GM04504 (cell line): ENCODE measurements at places on chromosomes 12 and 14.

GRCh38 chr12:104493496-104493895 is 36.7 kb downstream of the CHST11 start:
- DNase-seq = no peak

- DNase-seq = no peak
Observed at GRCh38 chr12:112466011-112466422, 47.3 kb downstream of the PTPN11 start.

- DNase-seq = peak; percentile 48
Observed at GRCh38 chr12:100127766-100128511, 14.7 kb downstream of the BLTP3B start.

DNA sequence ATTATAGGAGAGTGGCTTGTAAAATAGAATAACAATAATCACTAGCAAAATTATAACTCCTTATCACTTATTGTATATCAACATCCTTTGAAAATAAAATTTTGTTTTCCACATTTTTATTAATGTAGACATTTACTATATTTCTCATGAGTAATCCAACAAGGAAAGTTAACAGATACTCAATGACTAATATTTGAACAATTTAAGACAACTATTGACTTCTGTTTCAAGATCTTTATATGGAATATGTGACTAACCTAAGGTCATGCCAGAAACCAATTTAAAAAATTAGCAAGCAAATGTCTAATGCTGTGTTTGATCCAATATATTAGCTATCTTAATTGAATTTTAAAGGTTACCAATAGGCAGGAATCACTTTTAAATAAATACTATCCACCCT is 638.5 kb upstream of the FLRT2 start:
- DNase-seq = no peak

- no peak for DNase-seq
Observed at GRCh38 chr14:94677213-94677612, 65.0 kb downstream of the SERPINA3 start.

DNA sequence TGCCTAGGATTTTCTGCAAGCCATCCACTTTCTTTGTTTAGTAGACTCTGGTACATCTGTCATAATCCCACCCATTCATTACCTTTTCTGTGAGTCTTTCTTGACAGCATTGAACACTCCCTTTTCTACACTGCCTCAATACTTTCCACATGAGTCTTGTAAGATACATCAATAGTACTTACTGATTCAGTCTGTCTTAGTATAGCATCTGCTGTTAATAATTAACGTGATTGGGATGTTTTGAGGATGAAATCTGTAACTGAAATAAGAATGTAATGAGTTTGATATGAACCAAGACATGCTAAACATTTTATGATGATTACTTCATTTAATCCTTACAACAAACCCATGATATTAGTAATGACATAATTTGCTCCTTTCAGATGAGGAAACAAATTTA is 196.2 kb upstream of the FOXG1 start:
- no peak for DNase-seq

DNA sequence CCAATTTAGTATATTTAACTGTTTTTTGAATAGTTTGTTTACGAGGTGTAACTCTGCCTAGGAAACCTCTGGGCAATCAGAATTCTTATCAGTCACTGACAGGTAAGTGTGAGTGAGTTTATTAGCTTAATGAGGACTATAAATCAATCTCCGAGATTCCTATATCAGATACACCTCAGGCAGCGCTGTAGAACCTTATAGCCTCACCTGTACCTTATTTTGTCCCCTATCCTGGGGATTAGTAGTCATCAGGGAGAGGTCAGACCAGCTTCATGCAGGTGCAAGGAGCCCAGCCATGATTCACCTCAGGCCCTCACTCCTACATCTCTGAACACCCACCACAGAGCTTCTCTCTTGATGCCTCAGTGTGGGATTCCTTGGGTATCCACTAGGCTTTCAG is 256.0 kb downstream of the KTN1 start:
- DNase-seq = no peak

GRCh38 chr12:3869865-3870264 is 3.3 kb downstream of the PARP11 start:
- DNase-seq = no peak

DNA sequence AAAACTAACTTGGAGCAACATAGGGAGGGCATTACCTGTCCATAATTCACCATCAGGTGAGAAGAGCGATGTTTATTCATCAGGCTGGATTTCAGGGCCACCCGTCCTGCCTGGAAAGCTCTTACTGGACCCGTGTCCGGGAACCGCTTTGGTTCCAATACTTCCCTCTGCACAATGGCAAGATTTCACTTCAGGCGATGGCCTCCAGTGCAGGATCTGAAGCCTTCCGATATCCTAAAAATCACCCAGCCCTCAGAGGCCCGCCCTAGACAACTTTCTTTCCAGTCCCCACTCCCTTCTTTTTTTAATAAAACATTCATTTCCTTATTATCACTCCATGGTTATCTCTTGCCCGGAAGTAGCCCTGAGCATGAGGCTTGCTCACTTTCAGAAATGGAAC is 92.5 kb downstream of the BCL11B start:
- DNase-seq = no peak

GRCh38 chr12:29072631-29073030 is 76.4 kb upstream of the FAR2 start:
- no peak for DNase-seq

DNA sequence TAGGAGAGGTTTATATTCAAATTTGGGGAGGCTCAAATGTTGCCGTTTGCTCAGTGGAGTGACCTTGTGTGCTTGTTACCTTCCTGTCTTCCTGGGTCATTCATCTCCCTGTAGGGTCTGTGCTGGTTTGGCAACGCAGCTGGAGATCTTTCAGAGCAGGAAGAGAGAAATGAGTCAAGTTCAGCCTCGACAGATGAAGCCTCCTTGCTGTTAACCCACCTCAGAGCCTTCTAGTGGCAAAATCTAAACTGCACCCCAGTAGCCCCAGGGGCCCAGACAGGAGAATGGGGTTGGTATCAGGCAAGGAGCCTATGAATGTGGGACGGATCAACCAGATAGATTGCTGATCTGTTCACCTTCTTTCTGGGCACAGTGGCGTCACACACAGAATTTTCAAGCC is 999.3 kb downstream of the VRK1 start:
- DNase-seq = no peak

- DNase-seq = no peak
Observed at GRCh38 chr12:53577941-53578352, 48.2 kb downstream of the ATF7 start.

DNA sequence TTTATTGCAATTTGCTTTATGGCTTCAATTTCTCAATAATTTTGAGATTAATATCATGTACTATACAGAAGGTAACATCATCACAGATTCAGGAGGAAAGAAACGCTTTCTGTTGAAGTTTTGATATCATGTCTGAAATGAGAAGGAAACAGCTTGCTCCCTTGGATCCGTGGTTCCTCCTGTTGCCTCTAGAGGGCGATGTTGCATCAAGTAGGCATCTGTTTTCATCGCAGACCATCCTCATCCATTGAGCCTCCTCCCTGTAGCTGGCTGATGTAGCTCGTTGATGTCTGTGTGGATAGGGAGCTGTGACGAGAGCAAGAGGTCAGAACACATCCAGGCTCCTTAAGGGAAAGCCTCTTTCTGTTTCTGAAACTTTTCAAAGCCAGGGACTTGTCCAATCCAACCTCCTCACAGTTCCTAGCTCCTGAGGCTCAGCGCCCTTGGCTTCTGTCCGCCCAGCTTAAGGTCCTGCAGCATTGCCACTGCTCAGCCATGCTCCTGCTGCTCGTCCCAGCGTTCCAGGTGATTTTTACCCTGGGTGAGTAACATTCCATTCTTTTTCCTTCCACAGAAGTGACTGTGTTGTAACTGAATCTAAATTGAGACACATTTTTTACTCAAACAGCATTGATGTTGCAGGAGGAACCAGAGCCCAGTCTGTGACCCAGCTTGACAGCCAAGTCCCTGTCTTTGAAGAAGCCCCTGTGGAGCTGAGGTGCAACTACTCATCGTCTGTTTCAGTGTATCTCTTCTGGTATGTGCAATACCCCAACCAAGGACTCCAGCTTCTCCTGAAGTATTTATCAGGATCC is 304.8 kb upstream of the OR4E1 start:
- no peak for DNase-seq

DNA sequence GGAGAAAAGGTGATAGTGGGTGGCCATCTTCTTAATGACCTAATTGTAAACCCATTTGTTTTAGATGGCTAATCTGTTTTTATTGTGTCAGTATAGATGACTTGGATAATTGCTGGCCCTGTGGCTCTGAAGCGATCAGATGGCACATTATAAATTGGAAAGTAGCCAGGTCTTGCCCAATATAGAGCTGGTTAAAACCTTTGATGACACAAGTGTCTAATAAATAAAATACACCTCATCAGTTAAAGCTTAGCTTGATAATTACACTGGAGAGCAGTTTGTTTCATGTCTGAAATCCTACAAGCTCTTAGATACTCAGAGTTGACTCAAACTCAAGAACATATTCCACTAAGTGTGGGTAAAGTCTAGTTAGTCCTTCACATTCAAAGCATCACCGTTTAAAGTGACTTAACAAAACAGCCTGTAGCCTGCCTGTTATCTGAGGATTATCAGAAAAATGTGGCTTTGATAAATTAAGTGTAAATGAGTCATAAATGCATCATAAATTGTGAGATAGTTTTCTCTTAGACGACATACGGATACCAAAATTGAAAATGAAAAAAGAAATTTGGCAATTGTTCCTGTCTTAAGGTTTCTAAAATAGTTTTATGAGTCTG is 280.9 kb downstream of the LRIG3 start:
- no peak for DNase-seq

GRCh38 chr12:2644683-2645405 is 149.9 kb upstream of the FKBP4 start:
- no peak for DNase-seq

DNA sequence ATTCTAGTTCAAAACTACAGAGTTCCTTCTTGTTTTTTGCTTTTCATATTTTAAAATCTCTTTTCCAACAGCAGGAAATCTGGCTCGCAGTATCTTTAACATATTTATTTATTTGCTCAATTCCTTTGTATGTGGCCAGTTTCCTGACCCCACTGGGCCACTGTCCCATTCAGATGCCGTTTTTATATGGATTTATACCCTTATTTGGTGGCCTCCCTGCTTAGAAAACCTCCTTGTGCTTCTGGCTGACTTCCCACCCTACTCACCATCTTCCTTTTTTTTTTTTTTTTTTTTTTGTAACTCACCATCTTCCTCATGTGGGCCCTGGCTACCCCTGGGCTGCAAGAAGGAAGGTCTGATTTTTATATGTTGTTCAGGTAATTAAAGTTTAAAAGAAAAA is 53.9 kb downstream of the TTLL5 start:
- DNase-seq = no peak

- no peak for DNase-seq
Observed at GRCh38 chr12:97359021-97359690, 103.4 kb upstream of the RMST start.

GRCh38 chr14:38291681-38292467 is 36.0 kb upstream of the CLEC14A start:
- no peak for DNase-seq

DNA sequence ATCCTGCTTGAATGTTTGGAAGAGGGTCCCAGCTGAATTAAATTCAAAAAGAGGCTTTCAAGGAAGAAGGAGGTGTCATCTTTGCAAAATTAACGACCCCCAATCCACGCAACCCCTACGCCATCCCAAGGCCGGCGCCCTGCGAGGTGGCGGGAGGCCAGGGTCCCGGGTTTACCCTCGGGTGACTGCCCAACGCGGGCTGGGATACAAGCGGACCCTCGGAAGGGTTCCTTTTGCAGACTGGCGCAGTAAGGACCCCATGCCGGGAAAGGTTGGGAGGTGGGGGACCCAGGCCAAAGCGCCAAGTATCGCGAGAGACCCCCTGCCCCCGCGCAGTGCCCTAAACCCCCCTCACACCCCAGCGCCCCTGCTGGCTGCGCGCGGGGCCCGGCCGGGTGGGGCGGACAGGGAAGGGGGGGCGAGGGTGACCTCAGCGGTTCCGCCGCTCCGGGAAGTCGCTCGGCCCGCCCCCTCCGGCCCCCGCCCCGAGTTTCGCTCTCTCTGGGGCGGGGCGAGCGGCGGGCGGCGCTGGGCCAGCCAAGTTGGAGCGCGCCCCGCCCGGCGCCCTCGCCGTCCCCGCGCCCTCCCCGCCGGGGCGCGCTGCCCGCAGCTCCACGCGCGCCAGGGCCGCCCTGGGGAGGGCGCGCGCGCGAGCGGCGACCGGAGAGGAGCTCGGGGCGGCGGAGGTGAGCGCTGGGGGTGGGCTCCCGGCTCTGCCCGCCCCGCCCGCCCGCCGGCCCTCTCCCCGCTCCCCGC is 708 bp upstream of the ZBTB42 start:
- no peak for DNase-seq

- peak; percentile 76 for DNase-seq
Observed at GRCh38 chr12:25830456-25830855, 128.0 kb upstream of the RASSF8 start.

- DNase-seq = no peak
Observed at GRCh38 chr14:34043627-34044372, 92.9 kb upstream of the EGLN3 start.
